Sigmoid colon (tissue), 7 donors: ENCODE measurements at places on chromosomes 3 and 15. TPM values are rescaled to one million over a fixed set of nuclear protein-coding genes. Genes with fewer than 3 reads are reported as not detected.

- DNase-seq = no peak
These were observed 8.4 kb upstream of the IL1RAP start for GRCh38 chr3:190505381-190506003.

GRCh38 chr15:49986326-49986725 lies 132.7 kb downstream of the ATP8B4 start:
- DNase-seq = no peak

DNA sequence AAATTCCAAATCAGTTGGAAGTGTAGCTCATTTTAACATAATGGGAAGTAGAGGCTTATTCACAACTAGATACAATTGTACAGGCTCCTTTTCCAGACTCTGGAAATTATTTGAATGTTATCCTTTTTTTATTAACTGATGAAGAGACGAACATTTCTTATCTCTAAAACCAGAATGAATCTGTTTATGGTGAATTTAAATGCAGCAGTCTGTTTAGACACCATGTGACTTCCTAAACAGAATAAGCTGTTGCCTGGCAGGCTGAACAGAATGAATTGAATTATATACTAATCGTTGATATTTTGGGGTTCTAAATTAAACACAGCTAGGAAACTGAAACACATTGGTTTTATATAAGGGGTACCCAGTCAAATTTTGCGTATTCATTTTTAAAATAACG lies 4.0 kb downstream of the SEC61A1 start:
- no peak for DNase-seq

- DNase-seq = no peak
These were observed 496 bp downstream of the TF start for GRCh38 chr3:133746712-133747066.

GRCh38 chr15:55993804-55994560 lies 570 bp upstream of the NEDD4 start:
- no peak for DNase-seq

- no peak for DNase-seq
These were observed 168.4 kb upstream of the ZNF385D start for GRCh38 chr3:21919383-21919782.

DNA sequence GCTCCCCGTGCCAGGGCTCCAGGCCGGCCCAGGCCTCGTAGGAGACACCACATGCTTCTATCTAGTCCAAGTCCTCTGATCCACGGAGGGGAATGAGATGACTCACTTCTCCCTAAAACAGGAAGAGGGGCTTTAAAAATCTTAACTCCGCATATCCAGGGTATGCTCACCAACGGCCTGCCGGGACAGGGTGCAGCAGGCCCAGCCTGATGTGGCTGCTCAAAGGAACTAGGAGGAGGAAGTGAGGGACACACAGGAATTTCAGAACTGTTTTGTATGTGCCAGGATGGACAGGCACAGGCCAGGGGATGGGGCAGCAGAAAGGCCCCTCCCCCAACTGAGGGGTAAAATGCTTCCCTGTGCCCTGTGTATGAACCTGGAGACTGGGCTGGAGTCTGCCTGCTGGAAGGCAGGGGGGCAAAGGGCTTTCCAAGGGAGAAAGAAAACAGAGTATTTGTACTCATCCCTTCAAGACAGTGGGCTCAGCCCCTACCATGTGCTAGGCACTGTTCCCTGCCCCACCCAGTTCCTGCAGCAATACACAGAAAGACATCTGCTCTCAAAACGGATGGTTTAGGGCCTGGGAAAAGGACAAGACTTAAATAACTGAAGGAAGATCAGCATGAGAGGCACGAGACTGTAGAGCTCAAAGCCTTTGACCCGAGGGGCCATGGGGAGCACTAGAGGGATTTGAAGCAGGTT lies 22.1 kb downstream of the CHDH start:
- DNase-seq = peak; percentile 33

DNA sequence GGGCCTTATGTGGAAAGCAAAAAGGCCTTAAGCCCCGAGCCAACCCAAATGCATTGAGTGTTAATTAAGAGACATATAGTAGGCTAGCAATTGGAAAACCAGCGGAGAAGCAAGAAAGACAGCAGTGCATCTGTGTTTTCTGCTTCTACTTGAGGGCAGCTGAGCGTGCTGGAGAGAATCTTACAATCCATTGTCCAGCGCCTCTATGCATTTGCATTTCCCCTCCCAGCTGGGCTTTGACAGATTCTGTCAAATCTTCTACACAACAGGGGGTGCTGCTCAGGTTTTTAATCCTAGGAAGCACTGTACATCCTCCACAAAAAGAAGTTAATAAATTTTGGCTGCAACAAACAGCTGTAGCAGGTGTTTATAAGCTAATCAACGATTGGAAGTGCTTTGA lies 23.9 kb downstream of the SSR3 start:
- no peak for DNase-seq

- DNase-seq = no peak
These were observed 99.5 kb downstream of the SQOR start for GRCh38 chr15:45734260-45734711.

GRCh38 chr3:189056646-189057335 lies 115.0 kb upstream of the TPRG1 start:
- no peak for DNase-seq

DNA sequence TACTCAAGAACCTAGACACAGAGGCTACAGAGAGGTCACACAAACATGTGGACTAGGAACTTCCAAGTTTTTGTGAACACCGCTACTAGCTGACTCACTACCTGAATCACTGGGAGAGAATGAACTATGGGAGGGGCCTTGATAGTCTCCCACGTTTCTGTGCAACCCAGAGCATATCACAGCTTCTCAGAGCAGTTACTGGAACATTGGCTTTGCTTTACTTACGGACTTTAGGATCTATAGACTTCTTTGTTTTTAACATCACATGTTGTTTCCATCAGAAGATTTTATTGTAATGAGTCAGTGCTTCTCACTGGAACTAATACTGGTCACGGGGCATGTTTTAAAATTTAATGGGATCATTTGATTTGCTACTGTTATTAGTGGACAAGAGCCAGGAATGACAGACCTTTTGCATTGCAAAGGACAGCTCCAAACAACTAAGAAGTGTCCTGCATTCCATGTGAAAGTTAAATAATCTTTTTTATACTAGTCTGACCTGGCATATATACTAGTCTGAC lies 35.6 kb downstream of the RTP4 start:
- no peak for DNase-seq

GRCh38 chr3:65587650-65588439 lies 450.9 kb downstream of the MAGI1 start:
- no peak for DNase-seq

- DNase-seq = no peak
These were observed 637 bp upstream of the CCNDBP1 start for GRCh38 chr15:43184407-43185124.

DNA sequence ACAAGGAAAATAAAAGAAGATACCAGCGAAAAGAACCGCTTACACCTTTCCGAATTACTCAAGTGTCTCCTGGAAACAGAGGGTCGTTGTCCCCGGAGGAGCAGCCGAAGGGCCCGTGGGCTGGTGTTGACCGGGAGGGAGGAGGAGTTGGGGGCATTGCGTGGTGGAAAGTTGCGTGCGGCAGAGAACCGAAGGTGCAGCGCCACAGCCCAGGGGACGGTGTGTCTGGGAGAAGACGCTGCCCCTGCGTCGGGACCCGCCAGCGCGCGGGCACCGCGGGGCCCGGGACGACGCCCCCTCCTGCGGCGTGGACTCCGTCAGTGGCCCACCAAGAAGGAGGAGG lies 325 bp downstream of the ALCAM start:
- peak; percentile 64 for DNase-seq

DNA sequence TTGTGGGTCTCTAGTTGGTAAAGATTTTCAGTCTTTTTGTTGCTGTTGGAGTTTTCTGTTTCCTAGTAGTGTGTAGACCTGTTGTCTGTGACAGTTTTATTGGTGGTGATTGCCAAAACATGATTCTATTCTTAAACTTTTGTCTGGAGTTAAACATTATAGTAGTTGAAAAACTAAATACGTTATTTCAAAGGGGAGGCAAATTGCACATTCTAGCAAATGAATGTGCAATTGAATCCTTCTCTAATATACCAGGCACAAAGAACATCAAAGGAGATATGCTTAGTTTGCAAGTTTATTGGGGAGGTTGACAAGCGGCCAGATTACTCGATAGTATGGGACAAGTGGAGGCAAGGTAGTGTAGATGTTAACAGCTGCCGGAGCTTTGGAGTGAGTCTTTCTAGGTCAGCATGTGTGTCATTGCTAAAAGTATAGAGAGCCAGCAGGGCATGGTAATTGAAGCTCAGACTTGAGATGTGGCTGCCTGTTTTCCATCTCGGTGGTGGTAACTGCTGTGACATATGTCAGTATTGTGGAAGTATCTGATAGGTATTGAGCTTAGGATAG lies 20.6 kb downstream of the CHD2 start:
- DNase-seq = no peak

- DNase-seq = peak; percentile 95
These were observed at the start of gene NCEH1 for GRCh38 chr3:172710664-172711453. NCEH1 (minus strand) TSS chr3:172711067; CDS start chr3:172710984, 83 bp downstream.

DNA sequence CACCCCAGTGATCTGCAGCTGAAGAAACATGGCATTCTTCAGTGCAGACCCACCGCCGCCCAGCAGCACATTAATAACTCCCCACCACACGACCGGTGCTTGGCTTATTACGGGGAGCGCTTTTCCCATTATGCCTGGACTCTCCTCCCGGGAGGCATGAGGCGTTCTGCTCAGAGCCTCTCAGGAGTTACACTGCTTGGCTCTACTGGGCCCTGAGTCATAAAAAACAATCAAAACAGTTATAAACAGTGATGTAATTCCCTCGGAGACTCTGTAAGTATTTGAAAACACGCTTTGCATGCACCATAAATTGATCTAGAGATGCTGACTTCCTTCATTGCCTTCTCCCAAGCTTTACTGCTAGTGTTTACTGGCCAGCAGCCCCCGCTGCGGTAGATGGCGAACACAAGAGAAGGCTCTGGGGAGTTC lies 77.1 kb upstream of the SNRPA1 start:
- peak; percentile 60 for DNase-seq

- DNase-seq = no peak
These were observed 322.4 kb upstream of the CBLB start for GRCh38 chr3:106191211-106191610.

DNA sequence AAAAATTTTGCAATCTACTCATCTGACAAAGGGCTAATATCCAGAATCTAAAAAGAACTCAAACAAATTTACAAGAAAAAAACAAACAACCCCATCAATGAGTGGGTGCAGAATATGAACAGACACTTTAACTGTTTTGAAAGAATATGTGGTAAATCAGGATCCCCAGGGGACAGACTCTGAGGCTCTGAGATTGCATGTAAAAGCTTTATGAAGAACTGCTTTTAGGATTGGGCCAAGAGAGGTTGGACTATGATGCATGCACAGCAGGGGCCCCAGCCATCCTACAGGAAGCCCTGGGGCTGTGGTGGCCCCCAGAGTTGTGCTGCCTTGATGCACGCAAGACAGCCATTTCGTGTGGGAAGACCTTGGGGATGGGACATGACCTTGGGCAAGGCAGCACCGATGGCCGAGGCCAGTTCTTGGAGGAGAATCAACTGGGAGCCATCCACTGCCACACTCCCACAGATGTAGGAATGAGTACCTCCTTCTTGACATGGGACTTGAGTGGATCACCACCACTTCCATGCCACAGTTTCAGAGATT lies 298.1 kb upstream of the THBS1 start:
- no peak for DNase-seq

- no peak for DNase-seq
These were observed 197.3 kb downstream of the OPA1 start for GRCh38 chr3:193790086-193790990.

GRCh38 chr3:185739264-185739701 lies 85.6 kb downstream of the IGF2BP2 start:
- DNase-seq = no peak

DNA sequence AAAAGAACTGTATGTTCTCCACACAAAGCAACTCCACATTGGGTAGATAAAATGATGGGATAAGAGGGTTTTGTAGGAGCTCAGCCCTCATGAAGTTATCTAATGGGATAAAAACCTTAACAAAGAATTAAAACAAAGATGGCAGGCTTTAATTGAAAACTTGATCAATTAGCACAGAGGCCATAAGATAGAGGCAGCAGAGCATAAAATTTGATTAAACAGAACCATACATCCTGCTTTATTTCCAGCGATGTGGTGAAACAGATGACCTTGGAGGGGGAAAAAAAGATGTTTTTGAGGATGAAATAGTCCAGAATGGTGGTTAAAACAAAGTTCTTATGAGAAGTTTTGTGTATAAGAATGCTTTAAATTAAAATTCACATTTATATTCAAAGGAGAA lies 130.9 kb upstream of the ALCAM start:
- no peak for DNase-seq

- DNase-seq = no peak
These were observed 20.0 kb upstream of the CMTM6 start for GRCh38 chr3:32522682-32523081.

The ZNF860 gene
- 0.81 TPM for total RNA-seq

The GOLGA8K gene
- total RNA-seq = 0.36 TPM

The ANKRD34C gene
- not detected for total RNA-seq

The PYGO1 gene
- total RNA-seq = 20.7 TPM

The ROBO2 gene
- 2.9 TPM for total RNA-seq

The GOLGA8T gene
- total RNA-seq = 0.49 TPM

The GAP43 gene
- 12.2 TPM for total RNA-seq

The CACNA1D gene
- total RNA-seq = 5.4 TPM

The ZPLD1 gene
- not detected for total RNA-seq

The IL5RA gene
- 0.14 TPM for total RNA-seq

The GPR62 gene
- 0.71 TPM for total RNA-seq
